Naive thymus-derived CD4-positive, alpha-beta T cell (primary cell): ENCODE measurements at places on chromosomes 2 and 18.

DNA sequence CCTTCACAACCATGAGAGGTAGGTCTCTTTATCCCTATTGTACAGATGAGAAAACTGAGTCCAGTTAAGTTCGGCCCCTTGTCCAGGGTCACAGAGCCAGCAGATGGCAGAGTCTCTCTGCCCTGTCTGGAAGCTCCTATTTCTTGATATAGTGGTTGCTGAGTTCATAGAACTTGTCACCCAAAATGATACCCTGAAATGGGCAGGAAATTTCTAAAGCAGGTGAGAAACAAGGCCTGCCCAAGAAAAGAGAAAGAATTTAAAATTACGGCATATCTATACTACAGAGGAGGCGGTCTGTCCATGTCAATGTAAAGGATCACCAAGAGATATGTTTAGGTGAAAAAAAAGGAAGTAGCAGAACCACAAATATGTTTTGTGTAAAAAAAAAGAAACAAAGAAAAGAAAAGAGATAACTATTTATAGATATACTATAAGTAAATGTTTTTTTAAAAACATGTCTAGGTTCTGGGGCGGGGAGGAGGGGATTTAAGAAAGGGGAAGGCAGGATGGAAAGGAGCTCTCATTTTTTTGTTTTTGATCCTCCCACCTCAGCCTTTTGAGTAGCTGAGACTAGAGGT is 39.8 kb downstream of the MYO7B start:
- peak; percentile 18 for DNase-seq

GRCh38 chr2:44136252-44136651 is 32.4 kb upstream of the PPM1B start:
- DNase-seq: no peak

DNA sequence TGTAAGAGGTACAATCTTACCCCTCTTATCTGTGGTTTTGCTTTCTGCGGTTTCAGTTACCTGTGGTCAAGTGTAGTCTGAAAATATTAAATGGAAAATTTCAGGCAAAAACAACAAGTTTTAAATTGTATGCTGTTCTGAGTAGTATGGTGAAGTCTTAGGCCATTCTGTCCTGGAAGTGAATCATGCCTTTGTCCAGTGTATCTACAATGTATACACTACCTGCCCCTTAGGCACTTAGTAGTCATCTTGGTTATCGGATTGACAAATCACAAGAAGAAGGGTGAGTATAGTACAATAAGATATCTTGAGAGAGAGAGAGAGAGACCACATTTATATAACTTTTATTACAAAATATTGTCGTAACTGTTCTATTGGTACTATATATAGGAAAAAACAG is 43.5 kb downstream of the RAB3GAP1 start:
- DNase-seq: no peak

DNA sequence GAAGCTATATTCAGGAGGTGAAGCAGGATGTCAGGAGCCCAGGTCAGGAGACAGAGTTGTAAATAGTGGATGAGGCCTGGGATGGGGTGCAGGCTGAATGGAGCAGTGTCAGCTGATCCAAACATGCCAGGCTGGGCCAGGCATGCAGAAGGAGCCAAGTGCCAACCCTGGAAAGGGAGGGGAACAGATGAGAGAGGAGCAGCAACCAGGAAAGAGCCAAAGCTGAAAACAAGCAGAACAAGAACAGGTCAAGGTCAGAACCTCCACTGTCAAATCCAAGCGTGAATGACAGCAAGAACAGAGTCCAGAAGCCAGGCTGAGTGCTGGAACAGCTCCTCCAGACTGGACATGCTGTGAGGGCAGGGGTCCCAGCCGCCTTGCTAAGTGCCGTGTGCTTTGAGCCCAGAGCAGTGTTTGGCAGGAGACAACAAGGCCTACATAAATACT is 49.2 kb upstream of the PPP1CB start:
- no peak for DNase-seq

- DNase-seq: no peak
Measured at GRCh38 chr2:239625156-239625845, 224.5 kb upstream of the HDAC4 start.

GRCh38 chr18:77133051-77133834 is 660 bp upstream of the MBP start:
- peak; percentile 29 for DNase-seq
